Heart left ventricle (tissue), 16 donors: ENCODE measurements at places on chromosomes 5 and 9. TPM values are rescaled to one million over a fixed set of nuclear protein-coding genes. Genes with fewer than 3 reads are reported as not detected.

DNA sequence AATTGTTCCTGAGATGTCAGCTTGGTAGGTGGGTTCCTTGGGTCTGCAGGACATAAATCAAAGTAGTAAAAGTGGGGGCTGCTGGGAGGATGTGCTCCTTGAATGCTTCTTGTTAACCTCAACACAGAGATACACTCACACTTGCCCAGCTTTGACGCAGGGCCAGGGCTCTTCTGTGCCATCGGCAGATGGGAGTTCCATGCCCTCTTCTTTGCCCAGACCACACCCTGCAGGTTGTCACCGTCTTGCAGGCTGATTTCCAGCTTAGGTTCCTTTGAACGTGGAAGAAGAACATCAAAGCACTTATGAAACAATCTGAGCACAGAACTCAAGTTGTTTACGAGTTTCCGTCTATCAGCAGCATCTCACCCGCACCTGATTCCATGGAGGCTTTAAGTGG is 11.0 kb downstream of the DBH start:
- H3K27me3 ChIP-seq = no peaks in the 10 kb centered on the region
- H3K36me3 ChIP-seq = no peaks in the 10 kb centered on the region
- H3K4me1 ChIP-seq = no peaks in the 10 kb centered on the region
- DNase-seq = no peak
- H3K4me3 ChIP-seq = no peak overlapping the region

DNA sequence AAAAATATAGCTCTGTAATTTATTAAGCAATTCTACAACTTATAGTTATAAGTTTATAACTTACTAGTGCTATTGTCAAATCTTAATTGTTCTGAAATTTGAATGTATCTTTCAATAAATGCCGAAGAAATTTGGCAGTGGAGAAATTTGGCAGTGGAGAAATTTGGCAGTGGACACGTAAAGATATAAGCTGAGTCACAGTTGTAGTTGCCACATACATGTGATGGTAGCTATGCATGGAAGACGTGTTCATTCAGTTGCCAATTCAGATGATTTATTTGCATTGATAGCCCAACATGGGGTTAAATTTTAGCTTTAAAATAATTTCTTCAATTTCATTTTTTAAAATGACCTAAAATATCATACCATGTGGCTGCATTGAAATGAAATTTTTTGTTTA is 127.8 kb upstream of the NR4A3 start:
- H3K36me3 ChIP-seq = no peaks in the 10 kb centered on the region
- no peak overlapping the region for H3K4me3 ChIP-seq
- DNase-seq = no peak

The LCN15 gene
- 1.2 TPM for total RNA-seq

The MSMP gene
- total RNA-seq = not detected

The CD14 gene
- 190 TPM for total RNA-seq

The PCDHA2 gene
- total RNA-seq = 0.07 TPM

The BRD3 gene
- total RNA-seq = 29.5 TPM

DNA sequence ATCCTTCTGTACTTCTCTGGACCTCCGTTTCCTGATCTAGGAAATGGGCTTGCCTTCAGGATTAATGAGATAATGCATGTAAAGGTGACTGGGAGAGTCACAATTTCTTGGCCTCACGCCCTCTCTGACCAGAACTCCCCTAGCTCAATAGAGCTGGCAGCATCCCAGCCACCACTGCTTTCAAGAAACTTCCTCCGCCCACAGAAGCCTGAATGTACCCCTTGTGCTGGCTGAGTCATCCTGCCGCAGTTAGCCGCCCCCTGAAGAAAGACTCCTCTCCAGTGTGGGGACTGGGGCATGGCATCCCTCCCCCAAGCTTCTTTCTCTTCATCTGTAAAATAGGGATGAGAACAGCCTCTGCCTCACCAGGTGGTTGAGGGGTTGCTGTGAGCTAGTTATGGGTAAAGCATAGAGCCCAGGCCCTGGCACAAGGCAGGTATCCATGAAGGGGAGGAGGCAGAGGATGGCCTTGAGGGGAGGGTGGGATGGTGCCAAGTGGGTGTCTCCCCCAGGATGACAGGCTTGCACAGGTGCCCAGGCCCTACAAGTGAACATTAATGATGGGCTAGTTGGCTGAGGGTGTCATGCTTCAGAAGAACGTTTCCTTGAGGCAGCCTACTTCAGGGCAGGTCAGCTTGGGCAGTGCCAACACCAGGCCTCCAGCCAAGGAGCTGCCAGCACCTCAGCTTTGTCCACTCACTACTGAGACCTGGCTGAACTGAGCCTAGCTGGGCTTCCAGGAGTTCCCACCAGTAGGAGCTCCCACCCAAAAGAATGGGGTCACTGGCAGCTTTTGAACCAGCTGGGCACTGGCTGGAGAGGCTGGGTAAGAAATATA is 3.4 kb downstream of the PDLIM4 start:
- DNase-seq = peak; percentile 65
- no peaks in the 10 kb centered on the region for H3K27me3 ChIP-seq
- no peak overlapping the region for H3K4me3 ChIP-seq
- no peaks in the 10 kb centered on the region for H3K4me1 ChIP-seq
